A172 (cell line): ENCODE measurements at places on chromosomes 11 and 22. TPM values are rescaled to one million over a fixed set of nuclear protein-coding genes. Genes with fewer than 3 reads are reported as not detected.

Gene APOBEC3F
- total RNA-seq, result 2.8 and 6.3 TPM in 2 replicates

Gene C11orf97
- not detected in 2 replicates for total RNA-seq

Gene C11orf98
- 100 and 104 TPM in 2 replicates for total RNA-seq

Gene FAM180B
- not detected in 2 replicates for total RNA-seq

- no peak for DNase-seq
Measured at GRCh38 chr11:110026858-110027626, 66.2 kb upstream of the ZC3H12C start.

DNA sequence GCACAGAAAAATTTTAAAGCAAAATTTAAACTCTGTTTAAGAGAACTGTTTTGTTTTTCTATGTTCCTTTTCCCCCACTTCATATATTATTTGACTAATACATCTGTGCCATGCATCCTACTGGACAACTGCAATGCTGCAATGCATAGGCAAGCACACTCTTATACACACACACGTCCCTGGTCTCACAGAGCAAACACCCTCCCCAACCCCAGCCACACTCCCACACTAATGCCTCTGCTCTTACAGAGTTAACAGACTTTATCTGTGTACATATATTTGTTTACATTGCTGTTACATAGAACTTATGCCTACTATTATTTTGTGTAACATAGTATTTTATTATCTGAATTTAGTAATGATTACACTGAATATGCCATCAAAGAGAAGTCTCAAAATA lies 25.5 kb upstream of the CTSC start:
- DNase-seq, result no peak

DNA sequence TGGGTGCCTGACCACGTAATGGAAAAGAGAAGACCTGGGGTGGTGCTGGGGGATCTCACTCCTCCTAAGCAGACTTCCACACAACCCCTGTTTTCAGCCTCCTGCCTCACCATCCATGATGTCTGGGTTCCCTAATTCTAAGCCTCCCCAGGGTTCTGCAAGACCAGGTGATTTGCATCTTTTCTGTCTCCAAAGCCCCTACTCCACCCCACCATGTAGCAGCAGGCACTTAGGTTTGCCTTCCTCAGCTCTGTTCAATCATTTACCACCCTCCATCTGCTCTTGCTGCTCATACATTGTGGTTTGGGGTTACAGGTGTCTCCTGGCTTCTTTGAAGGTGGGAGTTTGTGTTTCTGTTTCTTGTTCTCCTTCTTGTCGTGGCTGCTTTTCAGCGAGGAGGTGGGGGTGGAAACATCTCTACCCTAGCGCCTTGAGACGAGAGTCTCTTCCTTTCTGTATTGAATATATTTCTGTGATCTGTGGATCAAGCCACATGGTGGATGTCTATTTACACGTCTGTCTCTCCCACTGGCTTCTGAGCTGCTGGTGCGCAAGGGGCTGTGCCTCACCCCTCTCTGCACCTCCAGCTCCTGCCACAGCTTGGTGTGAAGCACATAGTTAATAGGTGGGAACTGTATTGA lies 6.6 kb upstream of the SSTR3 start:
- no peak for DNase-seq

DNA sequence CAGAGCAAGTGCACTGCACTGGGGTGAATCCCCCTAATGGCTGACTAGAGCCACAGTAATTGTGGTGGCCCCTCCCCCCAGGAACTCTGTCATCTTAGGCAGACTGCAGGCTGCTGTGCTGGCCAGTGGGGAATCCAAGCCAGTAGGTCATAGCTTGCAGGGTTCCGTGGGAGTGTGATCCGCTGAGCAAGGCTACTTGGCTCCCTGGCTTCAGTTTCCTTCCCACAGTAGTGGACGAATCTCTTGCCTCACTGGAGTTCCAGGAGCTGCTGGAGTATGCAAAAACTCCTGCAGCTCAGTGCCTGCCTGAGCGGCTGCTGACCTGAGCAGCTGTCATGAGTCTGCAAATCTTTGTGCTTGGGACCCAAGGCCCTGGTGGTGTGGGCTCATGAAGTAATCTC lies 13.2 kb downstream of the OOSP3 start:
- peak; percentile 14 for DNase-seq

GRCh38 chr11:28146123-28146751 lies 38.0 kb downstream of the METTL15 start:
- peak; percentile 94 for DNase-seq

- peak; percentile 22 for DNase-seq
Measured at GRCh38 chr11:73262851-73263495, 9.2 kb upstream of the P2RY6 start.
